LoVo (cell line): ENCODE measurements at places on chromosomes 4 and X.

DNA sequence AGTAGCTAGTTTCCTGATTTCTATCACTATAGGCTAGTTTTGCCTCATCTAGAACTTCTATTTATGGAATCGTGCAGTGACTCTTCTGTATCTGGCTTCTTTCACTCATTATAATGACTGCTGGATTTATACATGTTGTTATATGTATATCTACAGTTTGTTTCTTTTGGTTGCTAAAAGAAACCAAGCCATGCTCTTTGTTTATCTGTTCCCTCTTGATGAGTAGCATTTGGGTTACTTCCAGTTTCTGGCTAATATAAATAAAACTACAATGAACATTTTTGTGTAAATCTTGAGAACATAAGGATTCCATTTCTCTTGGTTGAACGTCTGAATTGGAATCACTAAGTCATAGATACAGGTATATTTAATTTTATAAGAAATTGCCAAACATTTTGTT, 73.9 kb downstream of the ARHGAP24 start:
- no peak for DNase-seq

- DNase-seq: no peak
These were observed 348.4 kb upstream of the FAT1 start for GRCh38 chr4:187071946-187072600.

GRCh38 chr4:10160281-10160856, 43.8 kb upstream of the WDR1 start:
- DNase-seq: no peak

DNA sequence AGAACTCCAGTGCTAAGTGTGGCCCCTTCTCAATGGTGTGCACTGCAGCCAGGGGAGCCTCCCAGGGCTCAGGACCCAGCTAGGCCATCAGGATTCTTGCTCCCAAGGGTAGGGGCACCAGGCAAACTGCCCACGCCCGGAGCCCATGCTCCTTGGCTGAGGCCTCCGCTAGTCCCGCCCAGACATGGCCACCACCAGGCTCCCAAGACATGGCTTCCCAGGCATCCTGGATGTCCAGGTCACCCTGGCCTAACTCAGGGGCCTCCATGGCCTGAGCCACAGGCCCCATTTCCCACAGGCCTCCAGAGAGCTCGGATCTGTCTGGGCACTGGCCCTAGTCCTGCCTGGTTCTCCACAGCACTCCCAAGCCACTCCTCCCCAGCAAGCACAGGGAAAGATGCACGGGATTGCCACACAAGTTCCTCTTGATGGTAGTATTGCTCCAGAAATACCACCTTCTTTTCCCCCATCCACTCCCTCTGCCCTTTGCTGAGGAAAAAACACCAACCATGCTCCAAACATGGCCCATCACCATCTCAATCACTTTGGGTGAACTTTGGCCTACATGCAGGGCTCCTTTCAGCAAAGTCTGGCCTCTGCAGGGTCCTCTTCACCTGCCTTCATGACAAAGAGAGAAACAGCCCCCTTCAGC, 274.7 kb upstream of the AGTR2 start:
- DNase-seq: no peak

DNA sequence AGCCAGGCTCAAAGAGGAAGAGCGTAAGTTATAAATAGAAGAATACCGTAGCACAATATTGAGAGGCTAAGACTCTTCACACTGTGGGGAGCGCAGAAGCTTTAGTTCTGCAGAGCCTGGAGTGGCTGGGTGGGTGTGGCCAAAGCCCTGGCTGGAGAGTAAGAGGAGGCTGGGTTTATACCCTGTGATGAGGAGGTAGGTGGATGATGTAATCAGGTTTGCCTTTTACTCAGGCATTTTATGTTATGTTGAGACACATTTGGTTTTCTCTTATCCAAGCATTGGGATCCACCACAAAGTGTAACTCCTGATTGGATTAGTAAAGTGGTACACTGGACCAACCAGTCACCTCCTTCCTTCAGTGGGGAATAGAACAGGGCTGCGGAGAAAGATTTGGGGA, 13.9 kb downstream of the CDS1 start:
- peak; percentile 57 for DNase-seq

- DNase-seq: no peak
These were observed 202.2 kb downstream of the NLGN4X start for GRCh38 chrX:6026429-6026828.

DNA sequence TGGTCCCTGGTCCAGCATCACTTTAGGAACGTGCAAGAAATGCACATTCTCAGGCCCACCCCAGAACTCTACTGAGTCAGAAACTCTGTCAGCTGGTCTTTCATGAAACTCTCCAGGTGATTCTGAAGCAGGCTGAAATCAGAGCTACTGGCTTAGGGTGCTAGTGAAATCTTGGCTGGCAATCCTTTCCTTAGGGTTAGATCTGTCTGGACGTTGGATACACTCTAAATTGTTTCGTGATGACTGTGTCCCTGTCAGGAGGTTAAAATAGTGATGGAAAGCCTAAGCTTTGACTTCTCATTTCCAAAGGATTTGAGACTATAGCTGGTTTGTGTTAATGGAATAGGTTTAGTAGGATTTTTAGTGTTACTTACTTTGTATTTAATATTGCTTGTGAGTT, 99.1 kb downstream of the ARHGAP10 start:
- DNase-seq: no peak

DNA sequence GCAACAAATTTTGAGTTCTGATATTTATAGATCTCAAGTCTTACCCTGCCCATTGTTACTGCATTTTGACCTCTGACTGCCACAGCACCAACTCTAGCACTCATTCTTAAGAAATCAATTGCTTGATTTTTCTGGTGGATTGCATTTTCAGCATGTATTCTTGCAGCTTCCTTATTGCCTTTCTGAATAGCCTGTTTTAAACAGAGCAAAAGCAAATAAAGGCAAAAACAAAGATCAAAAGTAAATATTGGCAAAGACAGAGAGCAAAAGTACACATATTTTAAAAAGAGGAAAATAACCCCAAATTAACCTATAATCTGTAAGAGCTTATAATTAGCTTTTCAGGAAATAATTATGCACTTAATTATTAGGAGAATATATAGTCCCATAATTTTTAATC, 129.4 kb upstream of the TENT5D start:
- DNase-seq: no peak

DNA sequence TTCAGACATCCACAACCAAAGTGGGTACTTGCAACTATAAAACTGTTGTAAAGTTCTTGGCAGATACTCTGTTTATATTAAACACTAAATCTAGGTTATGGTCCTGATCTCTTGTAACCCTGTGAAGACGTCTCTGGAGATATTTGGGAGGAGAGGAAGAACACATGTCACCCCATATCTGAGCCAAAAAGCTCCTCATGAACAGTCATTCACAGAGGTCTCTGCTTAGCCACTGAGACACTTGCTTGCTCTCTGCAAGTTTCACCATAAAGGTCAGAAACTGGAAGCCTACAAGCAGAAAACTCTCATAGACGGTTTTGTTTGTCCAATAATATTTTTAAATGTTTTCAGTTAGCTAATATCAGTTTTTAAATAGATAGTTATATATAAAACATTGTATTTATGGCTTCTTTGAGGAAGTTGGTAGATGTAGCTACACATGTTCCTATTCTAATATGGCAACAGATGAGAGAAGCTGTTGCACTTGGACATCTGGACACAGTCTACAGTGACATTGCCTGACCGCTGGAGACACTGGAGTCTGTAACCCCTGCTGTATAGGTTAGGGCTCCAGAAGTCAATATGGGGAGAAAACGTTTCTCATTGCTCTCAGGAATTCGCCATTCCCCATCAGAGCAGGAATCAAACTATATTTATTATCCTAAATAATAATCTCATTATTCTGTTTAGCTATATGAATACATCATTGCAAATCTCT, 73.6 kb downstream of the C4orf46 start:
- no peak for DNase-seq

DNA sequence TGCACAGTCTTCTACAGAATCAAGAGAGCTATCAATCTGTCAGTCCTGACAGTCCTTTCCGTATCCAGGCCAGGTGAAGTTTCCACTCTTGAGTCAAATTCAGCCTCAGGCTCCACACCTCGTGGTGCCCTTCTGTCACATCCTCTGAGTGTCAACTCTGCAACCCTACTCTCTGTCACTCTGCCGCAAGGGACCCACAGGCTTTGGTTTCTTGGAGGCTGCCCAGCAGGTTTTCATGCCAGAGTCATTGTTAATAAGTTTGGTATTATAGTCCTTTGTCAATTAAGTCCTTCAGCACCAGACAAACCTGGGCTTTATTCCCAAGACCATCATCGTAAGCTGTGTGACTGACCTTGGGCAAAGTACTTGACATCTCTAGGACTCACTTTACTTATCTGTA, 83.4 kb upstream of the KLHL13 start:
- no peak for DNase-seq

- DNase-seq: no peak
These were observed 20.4 kb upstream of the ATXN3L start for GRCh38 chrX:13340182-13340791.

GRCh38 chr4:141849778-141850177, 213.4 kb downstream of the IL15 start:
- DNase-seq: no peak

DNA sequence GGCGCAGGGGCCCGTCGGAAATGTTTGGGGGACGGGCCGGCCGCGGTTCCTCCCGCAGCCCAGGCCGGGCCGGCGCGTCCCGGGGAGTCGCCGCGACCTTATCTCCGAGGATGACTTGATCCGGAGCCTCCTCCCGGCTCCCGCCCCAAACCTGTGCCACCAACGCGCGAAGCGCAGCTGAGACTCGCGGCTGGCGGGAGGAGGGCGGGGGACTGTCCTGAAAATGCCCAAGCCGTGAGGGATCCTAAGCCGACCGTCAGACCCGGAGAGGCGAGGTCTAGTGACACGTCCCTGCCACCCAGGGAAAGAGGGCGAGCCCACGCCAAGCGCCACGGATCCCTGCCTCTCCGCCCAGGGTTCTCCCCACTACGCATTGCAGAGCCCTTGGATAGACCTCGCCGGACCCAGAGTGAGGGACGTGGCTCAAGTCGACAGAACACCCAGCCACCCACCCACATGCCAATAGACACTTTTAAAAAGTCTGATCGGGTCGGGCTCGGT, 26.9 kb downstream of the UTP14A start:
- no peak for DNase-seq
